Activated T-helper 17 cell treated with anti-CD3 and anti-CD28 coated beads, Interleukin-2, amount 50 U/mL, for 72 hours (primary cell): ENCODE measurements at places on chromosomes 12 and 14.

- no peak for ATAC-seq
Observed at GRCh38 chr14:52660832-52661231, 34.5 kb downstream of the ERO1A start.

DNA sequence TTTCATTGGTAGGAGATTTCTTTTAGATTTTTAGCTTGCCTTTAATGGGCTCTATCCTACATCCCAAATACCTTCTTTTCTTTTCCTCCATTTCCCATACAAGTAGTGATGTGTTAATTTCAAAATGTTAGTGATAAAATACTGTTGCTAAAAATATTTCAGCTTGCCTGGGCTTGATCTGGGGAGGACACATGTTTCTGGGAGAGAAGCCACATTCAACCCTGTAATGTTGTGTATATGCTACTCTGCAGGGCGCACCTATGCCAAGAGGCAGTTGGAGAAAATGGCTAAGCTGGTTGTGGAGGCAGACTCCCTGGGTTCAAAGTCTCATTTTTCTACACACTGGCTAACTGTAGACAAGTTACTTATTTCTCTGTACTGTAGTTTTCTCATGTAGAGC, 26.3 kb downstream of the FLRT2 start:
- ATAC-seq: no peak

- peak; percentile 40 for ATAC-seq
Observed at GRCh38 chr14:50320283-50320682, 8.2 kb downstream of the DMAC2L start.

GRCh38 chr12:52341066-52341580, 19.9 kb upstream of the KRT83 start:
- no peak for ATAC-seq

DNA sequence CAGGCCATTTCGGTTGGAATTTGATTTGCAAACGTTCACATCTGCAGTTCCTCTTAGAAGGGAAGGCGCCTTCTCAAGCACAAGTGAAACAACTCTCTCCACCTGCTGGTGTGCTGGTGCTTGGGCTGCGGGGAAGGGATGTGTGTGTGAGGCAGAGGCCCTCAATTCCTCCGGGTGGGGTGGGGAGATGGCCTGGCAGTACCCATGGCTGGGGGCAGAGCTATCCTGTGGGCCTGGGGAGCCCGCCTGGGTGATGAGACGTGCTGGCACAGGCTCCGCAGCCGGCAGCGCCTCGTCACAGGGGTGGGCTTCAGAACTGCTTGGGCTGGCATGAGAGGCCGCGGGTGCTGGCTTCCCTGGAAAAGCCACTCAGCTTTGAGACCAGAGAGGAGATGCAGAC, 28.9 kb upstream of the TDRD9 start:
- ATAC-seq: no peak

GRCh38 chr14:67447033-67447381, 35.0 kb upstream of the PLEK2 start:
- ATAC-seq: no peak

- no peak for ATAC-seq
Observed at GRCh38 chr12:114165921-114166320, 199.8 kb upstream of the RBM19 start.

DNA sequence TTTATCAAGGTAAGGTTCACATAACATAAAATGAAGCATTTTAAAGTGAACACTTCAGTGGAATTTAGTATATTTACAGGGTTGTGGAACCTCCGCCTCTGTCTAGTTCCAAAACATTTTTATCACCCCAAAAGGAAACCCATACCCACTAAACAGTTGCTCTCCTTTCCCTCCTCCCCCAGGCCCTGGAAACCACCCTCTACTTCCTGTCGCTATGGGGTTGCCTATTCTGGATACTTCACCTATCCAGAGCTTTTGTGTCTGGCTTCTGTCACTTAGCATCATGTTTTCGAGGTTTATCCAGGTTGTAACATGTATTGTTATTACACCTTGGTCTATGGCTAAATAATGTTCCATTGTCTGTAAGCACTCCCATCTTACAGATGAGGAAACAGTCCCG, 27.7 kb upstream of the ZFP36L1 start:
- ATAC-seq: no peak

DNA sequence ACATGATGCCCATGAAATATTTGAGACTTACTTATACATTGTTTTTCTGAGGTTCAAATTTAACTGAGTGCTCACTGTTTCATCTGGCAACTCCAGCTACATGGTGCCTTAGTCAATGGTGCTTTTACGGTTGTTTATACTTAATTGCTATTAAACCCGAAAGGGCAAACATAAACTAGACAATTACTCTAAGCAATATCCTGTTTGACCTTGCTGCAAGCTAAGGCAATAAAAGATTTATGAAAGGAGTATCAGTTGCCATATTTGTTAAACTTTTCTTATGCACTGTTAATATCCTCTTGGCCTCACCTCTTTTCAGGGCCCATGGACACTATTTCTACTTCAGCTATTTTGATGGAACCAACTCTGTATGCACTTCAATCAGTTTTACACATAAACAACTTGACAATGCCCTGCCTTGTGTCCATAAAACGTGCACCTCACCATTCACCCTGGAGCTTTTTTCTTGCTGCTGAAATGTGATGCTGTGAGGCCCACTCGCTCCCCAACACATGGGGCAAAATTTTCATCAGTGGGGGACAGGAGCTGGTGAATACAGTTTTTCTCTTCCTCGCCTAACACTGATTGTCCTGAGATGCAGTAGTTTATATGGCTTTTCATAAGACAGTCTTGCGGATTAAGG, 64.1 kb upstream of the HIF1A start:
- ATAC-seq: no peak

DNA sequence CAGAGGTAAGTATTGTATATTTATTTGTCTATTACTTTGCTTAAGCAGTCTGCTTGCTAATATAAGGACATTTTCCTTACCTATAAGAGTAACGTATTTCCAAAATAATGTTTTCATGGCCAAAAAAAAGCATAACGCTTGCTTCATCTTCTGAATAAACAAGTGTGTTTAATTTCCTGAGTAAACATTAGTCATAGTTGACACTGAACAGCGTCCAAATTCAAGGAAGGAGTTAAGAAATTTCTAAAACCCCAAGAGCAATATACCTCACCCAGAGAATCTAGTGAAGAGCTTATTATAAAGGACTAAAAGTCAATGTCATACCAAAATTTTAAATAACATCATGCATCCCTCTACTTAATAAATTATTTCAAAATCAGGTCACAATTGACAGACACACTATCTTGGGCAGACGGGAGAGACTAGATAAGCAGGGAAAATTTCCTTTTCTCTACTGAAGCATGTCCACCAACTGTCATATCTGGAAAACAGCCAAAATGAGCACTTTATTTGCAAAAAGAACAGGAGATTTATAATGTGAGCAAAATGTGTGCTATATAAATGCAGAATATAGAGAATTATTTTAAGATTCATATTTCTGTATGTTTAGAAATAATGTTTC, 25.1 kb downstream of the ANKS1B start:
- no peak for ATAC-seq

DNA sequence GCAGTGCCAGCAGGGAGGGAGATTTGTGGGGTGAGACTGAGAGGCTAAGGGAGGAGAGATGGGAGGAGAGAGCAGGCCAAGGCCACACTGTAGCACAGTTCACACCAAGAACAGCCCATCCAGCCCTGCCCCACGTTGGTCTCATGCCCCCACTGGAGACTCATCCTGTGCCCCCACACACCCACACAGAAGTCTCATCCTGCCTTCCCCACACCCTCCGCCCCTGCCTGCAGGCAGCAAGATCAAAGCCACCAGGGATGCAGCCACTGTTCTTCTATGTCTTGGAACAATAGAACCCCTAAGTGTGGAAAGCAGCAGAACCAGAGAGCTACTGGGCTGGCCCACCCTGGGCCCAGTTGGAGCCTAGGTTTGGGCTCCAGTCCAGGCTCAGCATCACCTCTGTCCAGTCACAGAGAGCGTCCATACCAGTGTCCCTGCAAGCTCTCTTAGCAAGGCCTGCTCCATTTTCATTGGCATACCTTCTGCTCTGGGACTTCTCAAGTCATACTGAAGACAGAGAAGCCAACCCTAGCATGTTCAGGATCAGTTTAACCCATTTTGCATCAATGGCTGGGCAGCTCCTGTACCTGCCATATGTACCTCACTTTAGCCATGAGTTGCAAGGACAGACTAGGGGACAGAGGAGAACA, 31.7 kb upstream of the HDAC7 start:
- ATAC-seq: no peak

GRCh38 chr12:56518570-56518969, 3.0 kb upstream of the RBMS2 start:
- no peak for ATAC-seq

GRCh38 chr12:109385339-109386058, 37.8 kb downstream of the MYO1H start:
- ATAC-seq: peak; percentile 18

DNA sequence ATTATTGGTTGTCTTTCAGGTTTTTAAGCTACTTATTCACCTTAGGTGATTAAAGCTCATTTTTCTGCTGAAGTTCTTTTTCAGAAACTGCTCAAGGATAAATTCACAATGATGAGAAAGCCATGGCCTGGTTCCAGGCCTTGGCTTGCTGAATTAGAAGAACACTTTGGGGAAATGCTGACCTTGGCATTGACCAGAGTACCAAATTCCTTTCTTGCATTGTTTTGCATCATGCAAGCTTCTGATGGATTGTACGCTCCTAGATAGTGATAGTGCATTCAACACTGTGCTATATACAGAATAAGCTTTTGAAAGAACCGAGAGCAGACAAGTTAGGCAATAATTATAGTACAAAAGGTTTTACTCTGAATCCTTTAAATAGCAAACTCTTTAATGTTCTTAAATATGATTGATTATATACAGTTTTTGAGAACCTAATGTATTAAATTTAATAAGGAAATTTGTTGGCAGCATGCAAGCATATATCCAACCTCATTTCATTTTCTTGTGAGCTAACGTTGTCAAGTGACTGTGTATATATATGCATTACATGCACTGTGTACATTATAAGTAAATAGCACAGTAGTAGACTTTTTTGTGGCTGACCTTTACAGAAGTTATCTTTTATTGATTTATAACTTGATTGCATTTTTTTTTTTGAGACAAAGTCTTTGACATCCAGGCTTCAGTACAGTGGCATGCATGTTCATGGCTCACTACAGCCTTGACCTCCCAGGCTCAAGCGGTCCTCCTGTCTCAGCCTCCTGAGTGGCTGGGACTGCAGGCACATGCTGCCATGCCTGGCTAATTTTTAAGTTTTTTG, 99.2 kb downstream of the DIP2B start:
- ATAC-seq: no peak

DNA sequence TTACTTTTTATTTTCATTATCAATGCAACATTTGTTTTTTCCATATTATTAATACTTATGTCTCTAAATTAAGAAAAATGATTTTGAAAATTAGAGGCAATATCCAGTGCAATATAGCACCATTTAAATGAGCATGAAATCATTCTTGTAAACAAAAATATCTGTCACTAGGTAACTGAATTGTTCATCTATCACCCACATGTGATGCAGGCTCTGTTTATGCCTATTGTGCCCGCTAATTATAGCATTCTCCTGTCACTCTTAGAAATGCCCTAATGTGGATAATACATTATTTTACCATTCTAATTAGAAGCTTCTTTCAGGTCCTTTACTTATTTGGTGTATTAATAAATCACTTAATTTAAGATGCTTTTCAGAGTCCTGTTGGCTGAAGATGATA, 1332.4 kb downstream of the AACS start:
- no peak for ATAC-seq

GRCh38 chr14:99579903-99580571, 24.0 kb downstream of the CCDC85C start:
- ATAC-seq: no peak

DNA sequence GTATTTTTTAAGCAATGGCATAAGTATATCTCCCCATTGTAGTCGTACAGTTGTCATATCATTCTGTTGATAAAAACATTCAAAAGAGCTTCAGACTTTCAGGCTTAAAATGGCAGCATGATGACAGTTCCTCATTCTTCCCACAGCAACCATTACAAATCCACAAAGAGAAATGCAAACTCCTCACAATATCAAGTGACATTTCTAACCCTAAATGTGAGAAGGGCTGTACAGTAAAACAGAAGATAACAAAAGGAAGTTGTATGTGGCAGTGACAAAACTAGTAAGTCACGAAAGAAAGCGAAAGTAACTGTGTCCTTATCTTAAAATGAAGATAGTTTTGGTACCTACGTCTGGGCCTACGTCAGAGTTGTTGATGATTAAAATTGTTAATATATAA, 46.7 kb downstream of the GXYLT1 start:
- ATAC-seq: peak; percentile 82

GRCh38 chr12:89389755-89390661, 37.7 kb upstream of the DUSP6 start:
- peak; percentile 47 for ATAC-seq

DNA sequence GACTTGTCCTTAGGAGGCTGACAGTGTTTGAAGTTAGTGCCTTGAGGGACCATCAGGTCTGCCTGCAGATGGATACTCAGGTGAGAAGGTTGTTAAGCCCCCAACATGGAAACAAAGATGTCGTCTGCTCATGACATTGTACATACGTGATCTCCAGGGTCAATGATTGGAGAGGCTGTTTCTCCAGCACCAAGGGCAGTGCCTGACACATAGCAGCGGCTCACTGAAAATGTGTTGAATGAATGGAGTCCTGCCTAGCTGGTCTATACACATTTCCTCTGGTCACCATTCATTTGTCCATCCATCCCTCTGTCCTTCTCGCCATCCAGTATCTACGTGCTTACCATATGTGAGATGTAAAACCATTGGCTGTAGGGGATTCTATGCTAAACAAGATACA, 7.1 kb downstream of the CCDC177 start:
- no peak for ATAC-seq

DNA sequence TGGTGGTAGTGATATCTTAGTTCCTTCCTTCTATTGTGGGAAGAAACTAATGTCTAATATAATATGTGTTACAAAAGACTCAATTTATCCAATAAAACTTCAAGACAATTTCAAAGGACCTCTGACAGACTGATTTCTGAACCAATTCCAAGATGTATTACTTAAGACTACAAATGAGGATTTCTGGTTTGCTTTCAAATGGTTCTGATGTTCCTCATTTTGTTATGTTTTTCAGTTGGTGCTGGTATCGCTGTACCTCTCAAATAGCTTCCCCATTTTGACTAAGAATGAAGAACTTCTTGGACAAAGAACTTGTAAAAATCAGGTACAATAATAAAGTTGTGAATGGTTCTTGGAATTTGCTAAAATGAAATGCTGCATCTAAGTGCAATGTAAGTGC, 19.4 kb upstream of the MBIP start:
- peak; percentile 11 for ATAC-seq

DNA sequence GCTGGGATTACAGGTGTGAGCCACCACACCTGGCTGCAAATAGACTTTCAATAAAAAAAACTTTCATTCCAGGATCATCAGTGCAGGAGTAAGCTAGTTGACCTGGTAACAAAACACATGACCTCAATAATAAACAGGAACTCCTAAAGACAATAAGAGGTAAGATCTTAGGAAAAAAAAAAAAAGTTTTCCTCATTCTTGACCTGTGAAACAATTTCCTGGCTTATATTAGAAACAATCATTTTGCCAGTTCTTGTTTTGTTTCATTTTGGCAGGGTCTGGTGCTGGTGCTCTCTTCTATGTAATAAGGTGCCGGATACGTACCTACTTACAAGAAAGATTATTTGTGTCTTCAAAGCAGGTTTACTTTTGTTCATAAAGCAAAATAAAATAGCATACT, 90.6 kb upstream of the AMN1 start:
- ATAC-seq: no peak

GRCh38 chr14:23364164-23365035, 572 bp downstream of the EFS start:
- no peak for ATAC-seq

- ATAC-seq: no peak
Observed at GRCh38 chr12:28574746-28575592, 384.7 kb downstream of the CCDC91 start.

- peak; percentile 90 for ATAC-seq
Observed at GRCh38 chr12:120821878-120822277, 82.3 kb downstream of the SPPL3 start.
